ENCODE measurements at places on chromosomes 2 and 18.

GRCh38 chr2:2683606-2684224, 352.6 kb upstream of the MYT1L start:
- no peak for DNase-seq

DNA sequence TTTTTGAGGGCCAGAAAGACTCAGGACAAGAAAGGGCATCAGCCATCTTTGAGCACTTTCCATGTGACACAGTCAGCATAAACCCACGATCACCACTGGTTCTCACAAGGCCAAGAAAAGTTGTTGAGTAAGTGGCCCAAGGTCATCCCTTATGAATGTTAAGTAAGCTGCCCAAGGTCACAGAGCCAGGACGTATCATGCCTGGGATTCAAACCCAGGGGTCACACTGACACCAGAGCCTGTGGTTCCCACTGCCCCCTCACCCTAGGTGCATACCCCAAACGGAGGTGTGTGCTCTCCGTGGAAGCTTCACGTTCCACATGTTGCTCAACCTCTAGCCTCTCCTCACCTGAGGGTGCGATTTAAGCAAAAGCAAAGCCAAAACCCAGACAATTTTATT, 2.3 kb upstream of the CTIF start:
- no peak for DNase-seq

DNA sequence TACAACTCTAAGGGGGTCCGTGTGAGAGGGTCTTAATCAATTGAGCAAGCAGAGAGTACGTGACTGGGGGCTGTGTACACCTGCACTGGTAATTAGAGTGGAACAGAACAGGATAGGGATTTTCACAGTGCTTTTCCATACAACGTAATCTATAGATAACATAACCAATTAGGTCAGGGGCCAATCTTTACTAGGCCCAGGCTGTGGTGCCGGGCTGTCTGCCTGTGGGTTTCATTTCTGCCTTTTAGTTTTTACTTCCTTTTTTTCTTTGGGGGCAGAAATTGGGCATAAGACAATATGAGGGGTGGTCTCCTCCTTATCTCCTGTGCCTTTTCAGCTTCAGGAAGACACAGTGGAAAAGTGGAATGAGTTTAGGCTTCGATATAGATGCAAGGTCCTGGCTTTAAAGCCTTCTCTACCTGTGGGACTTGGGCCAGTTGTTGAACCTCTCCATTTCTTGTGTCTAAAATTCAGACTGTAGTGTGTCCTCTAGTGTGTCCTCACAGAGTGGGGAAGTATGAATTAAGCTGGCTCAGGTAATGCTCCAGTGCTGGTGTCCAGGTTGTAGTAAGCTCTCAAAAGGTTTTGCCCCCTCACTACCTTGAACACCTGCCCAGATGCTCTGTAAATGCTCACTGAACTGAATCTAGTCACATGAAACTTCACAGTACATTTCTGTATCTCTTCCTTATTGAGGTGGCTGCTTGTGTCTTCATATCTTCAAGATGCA, 422.8 kb downstream of the SETBP1 start:
- no peak for DNase-seq

GRCh38 chr18:45122506-45122905, 441.8 kb downstream of the SETBP1 start:
- DNase-seq, result no peak

- no peak for DNase-seq
Measured at GRCh38 chr2:177118636-177119035, 94.0 kb upstream of the HNRNPA3 start.

- no peak for DNase-seq
Measured at GRCh38 chr2:55033076-55033742, 17.0 kb downstream of the RTN4 start.

DNA sequence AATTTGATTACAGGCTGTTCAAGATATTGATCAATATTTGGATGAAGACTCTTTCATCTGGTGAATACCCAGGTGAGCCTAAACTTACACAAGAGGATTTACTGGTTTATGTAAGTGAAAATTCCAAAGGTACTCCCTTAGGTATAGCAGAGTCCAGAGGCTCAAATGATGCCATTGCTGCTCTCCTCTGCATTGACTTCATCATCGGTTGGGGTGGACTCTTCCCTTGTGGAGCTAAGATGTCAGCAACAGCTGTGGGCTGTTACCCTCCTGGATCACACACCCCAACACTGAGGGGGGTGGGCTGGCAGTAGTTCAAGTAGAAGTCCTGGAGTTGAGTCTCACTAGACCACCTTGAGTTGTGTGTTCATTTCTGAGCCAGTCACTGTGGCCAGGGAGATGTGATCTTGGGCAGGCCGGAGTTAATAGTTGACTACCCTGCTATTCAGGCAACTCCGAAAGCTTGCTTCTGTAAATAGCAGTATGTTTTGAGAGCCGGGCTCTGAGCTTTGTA, 236.9 kb downstream of the PTPRM start:
- DNase-seq, result no peak

DNA sequence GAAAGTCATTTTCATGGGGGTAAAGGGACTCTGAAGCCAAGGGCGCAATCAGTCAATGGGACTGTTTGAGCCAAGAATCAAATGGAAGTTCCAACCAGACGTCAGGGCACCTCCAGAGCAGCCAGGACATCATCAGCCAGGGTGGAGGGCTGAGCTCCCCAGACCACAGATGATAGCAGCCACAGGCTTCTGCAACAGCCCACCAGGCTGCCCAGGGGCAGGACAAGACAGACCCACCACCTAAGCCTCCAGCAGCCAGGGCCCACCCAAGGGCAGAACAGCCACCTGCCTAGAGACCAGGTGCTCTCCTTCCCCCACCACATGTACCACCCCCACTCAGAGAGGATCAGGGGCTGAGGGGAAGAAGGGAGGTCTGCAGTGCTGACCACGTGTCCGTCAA, 53.8 kb upstream of the SLC66A3 start:
- peak; percentile 19 for DNase-seq

DNA sequence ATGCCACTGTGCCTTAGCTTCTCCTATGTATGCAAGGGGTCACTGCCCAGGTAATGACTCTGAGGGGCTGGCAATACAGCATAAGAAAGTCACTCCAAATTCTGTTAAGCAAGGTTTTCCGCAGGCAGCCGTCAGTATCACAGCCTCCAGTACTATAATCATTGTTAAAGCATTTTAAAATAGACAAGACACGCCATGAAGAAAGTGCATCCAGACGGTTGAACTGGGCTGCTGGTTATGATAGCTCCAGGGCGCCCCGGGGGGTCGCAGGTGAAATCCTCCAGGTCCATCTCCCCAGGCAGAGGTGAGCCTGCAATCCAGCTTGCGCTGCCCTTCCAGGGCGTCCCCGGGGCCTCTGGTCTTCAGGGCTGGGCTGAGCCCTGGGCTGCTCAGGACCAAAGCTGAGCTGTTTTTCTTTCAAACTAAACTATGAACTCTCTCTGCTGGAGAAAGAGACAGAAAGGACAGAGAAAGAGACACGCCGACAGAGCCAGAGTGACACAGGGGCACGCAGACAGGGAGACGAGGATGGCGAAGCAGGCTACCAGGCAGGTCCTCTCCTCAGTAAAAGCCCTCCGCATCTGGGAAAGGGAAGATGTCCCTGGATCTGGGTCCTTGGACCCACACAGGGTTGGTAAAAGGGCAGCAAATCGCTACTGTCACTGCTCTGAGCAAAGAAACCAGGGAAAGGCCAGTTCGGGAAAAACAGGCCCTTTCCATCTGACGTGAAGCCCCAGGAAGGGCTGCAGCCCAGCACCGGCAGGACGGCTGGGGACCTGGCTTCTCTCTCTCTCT, 2.1 kb upstream of the TWIST2 start:
- DNase-seq, result no peak

- DNase-seq, result no peak
Measured at GRCh38 chr2:84452624-84453023, 6.5 kb downstream of the SUCLG1 start.

GRCh38 chr2:240957656-240958365, 40.6 kb upstream of the SNED1 start:
- peak; percentile 46 for DNase-seq

DNA sequence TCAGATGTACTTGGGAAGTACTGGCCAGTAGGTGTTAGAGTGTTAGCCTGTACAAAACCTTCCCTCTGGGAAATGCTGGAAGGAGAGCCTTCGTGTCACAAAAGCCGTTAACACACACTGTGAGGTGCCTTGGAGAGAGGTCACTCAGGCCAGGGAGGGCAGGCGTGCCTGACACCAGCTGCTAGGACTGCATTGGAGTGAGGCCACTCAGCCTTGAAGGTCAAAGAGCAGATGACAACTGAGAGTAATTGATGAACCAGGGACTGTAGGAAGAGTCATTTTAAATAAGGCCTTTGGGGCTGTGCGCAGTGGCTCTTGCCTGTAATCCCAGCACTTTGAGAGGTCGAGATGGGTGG, 45.4 kb downstream of the ASAP2 start:
- no peak for DNase-seq

GRCh38 chr18:23172591-23173380, 37.5 kb downstream of the CABLES1 start:
- DNase-seq, result no peak

DNA sequence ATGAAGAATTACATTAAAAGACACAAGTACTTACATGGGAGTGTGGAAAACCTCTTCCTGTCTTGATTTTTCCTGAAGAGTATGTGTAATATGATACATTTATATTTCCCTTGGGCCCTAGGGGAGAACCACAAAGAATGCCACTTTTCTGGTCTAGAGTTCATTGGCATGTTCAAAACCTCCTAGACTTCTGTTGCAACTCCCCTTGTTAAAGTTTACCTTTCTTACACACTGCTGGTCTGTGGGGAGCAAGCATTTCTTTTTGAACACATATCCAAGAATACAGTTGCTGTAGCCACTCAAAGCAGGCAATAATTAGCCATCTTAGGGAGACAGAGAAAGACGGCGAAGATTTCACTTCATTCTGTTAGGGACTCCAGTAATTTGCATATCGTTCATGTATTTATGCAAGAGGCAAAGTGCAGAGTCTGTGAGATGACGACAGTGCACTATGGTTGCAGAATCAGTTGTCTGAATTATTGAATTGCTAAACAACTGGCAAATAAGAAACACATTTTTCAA, 103.5 kb downstream of the NOL4 start:
- DNase-seq, result no peak

GRCh38 chr2:162732946-162733698, 105.4 kb downstream of the KCNH7 start:
- no peak for DNase-seq

DNA sequence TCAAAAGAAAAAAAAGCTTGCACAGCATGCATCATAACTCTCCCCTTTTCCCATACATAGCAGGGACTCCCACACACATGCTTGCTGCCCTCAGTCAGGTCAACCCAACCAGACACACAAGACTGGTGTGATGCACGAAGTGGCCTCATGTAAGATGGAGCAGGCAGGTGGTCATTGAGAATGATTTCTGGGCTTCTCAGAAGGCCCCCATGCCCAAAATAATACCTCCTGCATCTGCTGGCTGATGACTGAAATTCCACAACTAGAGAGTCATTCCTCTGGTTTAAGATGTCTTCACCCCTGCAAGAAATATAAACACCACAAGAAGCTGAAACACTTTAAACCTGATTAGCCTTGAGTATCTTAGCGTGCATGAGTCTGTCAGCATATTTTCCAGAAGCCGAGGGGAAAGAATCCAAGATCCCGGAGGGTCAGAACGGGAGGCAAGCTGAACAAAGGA, 131.1 kb downstream of the AFF3 start:
- DNase-seq, result no peak

DNA sequence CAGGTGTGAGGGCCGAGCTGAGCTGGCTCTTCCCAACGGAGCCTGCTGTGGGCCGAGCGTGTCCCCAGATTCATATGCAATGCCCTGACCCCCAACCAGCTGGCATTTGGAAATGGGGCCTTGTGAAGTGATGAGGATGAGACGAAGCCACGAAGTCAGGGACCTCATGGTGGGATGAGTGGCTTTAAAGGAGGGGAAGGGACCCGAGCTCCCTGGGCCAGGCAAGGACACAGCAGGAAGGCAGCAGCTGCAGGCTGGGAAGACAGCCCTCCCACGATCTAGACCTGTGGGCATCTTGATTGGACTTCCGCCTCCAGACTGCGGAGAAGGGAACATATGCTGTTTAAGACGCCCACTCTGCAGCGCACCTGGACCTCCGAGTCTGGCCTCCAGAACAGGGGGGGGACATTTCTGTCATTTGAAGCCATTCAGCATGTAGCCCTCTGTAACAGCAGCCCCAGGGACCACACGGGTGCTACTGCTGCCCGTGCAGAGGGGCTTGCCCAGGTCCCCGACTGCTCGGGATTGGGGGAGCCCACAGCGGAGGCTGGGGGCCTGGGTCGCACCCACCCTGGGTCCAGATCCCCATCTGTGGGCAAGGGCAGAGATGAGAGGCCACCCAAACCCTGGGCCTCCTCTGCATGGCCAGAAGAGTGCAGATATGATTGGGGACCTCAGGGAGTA, 27.2 kb downstream of the KIF1A start:
- DNase-seq, result no peak

- no peak for DNase-seq
Measured at GRCh38 chr2:237874585-237875161, 15.2 kb downstream of the RAMP1 start.

DNA sequence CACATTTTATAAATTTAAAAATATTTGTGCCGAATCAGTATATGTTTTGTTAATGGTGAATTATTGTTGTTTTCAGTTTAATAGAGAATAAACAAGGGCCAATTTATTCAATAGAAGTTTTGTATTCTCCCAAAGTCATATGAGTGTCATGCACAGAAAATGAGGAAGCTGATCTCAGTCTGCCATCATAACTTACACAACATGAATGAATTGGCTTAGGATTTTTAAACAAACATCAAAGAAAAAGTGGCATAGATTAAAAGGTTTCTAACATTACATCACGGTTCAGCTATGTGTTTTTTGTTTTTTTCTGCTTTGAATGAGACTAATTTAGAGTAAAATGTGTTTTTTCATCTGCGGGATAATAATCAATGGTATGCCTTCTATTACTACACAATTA, 123.4 kb upstream of the CTNNA2 start:
- no peak for DNase-seq

- DNase-seq, result no peak
Measured at GRCh38 chr2:218988650-218989049, 3.7 kb upstream of the FEV start.

DNA sequence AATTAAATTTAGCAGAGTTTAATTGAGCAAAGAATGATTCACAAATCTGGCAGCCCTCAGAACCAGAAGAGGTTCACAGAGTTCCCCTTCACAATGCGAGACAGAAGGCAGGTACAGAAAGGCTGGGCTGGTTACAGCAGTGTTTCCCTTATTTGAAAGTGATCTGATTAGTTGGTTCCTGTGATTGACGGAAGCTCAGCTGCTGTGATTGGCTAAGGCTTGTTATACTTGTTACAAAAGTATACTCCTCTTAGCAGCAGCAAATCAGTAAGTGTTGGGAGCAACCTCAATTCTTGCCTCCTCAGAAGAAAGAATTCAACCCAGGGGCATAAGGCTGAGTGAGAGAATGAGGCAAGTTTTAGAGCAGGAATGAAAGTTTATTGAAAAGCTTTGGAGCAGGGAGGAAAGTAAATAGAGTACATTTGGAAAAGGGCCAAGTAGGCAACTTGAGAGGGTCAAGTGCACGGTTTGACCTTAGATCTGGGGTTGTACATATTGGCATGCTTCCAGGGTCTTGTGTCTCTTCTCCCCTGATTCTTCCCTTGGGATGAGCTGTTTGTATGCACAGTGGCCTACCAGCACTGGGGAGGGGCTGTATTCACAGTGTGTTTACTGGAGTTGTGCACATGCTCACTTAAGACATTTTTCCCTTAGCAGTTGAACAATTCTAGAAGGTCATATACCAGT, 431.8 kb upstream of the RAB12 start:
- DNase-seq, result no peak

Data from ecto neural progenitor cell (in vitro differentiated cells).